PC-9 (cell line): ENCODE measurements at places on chromosomes 12 and 14. TPM values are rescaled to one million over a fixed set of nuclear protein-coding genes. Genes with fewer than 3 reads are reported as not detected.

The TAS2R46 gene
- total RNA-seq: 1.2 and 1.5 TPM in 2 replicates

The CRACR2A gene
- not detected in 2 replicates for total RNA-seq

The C12orf56 gene
- not detected in 2 replicates for total RNA-seq

The PLD4 gene
- total RNA-seq: 0.05 TPM in 1 of 2 replicates, not detected in the other

The C12orf54 gene
- total RNA-seq: not detected in 2 replicates

The ABCC9 gene
- total RNA-seq: 0.07 and 0.08 TPM in 2 replicates

The PMEL gene
- 8.7 and 12.6 TPM in 2 replicates for total RNA-seq

- H3K36me3 ChIP-seq: no peaks in the 10 kb centered on the region
- no peak overlapping the region for H3K4me3 ChIP-seq
- DNase-seq: no peak
- no peaks in the 10 kb centered on the region for H3K4me1 ChIP-seq
- H3K27ac ChIP-seq: no peak overlapping the region
- no peaks in the 10 kb centered on the region for H3K27me3 ChIP-seq
Observed at GRCh38 chr12:59322473-59322872, 273.4 kb upstream of the SLC16A7 start.

DNA sequence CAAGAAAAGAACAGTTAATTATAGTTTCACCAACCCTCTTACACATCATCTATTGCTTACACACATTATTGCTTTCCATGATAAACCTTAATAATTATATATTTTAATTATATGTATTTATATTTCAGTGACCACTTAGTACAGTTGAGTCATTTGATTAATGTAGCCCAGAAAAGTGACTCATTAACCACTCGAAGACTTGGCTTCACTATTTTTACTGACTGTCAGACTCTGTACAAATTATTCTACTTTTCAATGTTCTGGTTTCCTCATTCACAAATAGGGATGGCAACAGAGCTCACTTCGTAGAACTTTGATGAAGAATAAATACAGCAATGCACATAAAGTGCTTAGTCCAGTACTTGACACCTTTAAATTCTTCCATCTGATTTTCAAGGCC, 98.3 kb downstream of the CFAP54 start:
- H3K4me1 ChIP-seq: no peaks in the 10 kb centered on the region
- H3K36me3 ChIP-seq: no peaks in the 10 kb centered on the region
- no peaks in the 10 kb centered on the region for H3K27me3 ChIP-seq
- H3K27ac ChIP-seq: no peak overlapping the region
- H3K4me3 ChIP-seq: no peak overlapping the region
- DNase-seq: no peak

DNA sequence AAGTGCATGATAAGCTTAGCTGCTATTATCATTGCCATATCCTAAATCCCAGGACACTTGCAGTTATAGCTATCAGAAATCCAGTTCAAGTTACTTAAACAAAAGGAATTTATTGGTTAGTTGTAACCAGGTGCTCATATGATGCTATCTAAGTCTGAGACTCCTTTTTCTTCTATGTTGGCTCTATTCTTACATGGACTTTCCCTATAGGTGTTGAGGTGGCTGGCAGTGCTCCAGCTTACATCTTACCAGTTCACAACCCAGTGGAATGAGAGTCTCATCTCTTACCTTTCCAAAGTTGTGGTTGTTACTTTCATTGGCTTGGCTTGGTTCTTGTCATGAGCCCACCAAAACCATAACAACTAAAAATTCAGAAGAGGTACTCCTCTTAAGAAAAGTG, 94.6 kb downstream of the DACT1 start:
- no peak overlapping the region for H3K27ac ChIP-seq
- H3K4me3 ChIP-seq: no peak overlapping the region
- DNase-seq: no peak
- no peaks in the 10 kb centered on the region for H3K4me1 ChIP-seq

GRCh38 chr12:79895071-79895470, 39.8 kb downstream of the PPP1R12A start:
- H3K27ac ChIP-seq: no peak overlapping the region
- no peak overlapping the region for H3K4me3 ChIP-seq
- no peaks in the 10 kb centered on the region for H3K27me3 ChIP-seq
- H3K4me1 ChIP-seq: no peaks in the 10 kb centered on the region

- peak; percentile 62 for DNase-seq
- peaks cover 12% of the 10 kb centered on the region for H3K36me3 ChIP-seq
- no peaks in the 10 kb centered on the region for H3K27me3 ChIP-seq
- no peak overlapping the region for H3K4me3 ChIP-seq
- H3K4me1 ChIP-seq: peaks cover 15% of the 10 kb centered on the region
- H3K27ac ChIP-seq: peak overlapping the region; percentile 4; the same call in 1 of the 2 replicates
Observed at GRCh38 chr14:69093631-69094421, 59.1 kb downstream of the DCAF5 start.

GRCh38 chr14:72518809-72519377, 375.0 kb downstream of the DPF3 start:
- no peak overlapping the region for H3K27ac ChIP-seq
- H3K27me3 ChIP-seq: peaks cover 13% of the 10 kb centered on the region; the same call in 1 of the 2 replicates
- no peaks in the 10 kb centered on the region for H3K36me3 ChIP-seq

GRCh38 chr14:68238976-68239375, 419.4 kb downstream of the RAD51B start:
- H3K27me3 ChIP-seq: no peaks in the 10 kb centered on the region
- H3K4me1 ChIP-seq: peaks cover 9% of the 10 kb centered on the region
- H3K36me3 ChIP-seq: no peaks in the 10 kb centered on the region
- no peak for DNase-seq
- no peak overlapping the region for H3K4me3 ChIP-seq
